Stimulated activated CD4-positive, alpha-beta T cell treated with anti-CD3 and anti-CD28 coated beads, Interleukin-4, amount 100 ng/mL, for 4 hours (primary cell): ENCODE measurements at places on chromosomes 7 and 10.

- DNase-seq: no peak
Measured at GRCh38 chr7:43058271-43059066, 54.0 kb upstream of the HECW1 start.

- DNase-seq: no peak
Measured at GRCh38 chr7:24059775-24060174, 224.2 kb upstream of the NPY start.

DNA sequence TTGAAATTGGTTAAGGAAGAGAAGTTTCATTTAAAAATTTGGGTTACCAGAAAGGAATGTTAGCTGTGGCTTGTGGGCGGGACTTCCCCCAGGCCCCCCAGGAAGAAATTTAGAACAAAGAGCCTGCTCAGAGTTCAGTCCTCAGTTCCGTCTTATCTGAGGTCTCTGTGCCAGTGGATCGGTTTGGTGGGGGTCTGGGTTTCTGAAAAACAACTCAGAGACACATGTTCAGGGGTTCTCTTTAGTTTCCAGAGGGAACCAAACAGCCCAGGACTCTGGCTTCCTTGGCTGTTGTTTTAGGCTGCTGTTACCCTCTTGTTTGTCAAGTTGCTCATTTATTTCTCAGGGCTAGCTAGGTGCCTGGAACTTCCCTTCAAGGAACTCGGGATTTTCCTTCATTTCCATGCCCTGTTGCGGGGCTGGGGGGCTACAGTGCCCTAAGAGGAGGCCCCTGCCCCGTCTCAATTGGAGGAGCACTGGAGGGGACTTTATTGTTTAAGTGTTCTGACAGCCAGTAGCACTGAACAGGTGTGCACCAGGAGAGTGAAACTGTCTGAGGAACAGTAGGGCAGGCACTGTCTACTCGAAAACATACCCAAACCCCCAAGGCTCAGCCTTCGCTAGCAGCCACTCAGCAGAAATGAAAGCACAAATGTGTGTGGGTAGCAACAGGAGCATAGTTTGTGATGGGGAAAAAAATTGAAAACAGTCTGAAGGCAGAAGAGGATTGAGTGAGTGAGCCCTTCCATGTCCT is 59.9 kb downstream of the ALOX5 start:
- no peak for DNase-seq

DNA sequence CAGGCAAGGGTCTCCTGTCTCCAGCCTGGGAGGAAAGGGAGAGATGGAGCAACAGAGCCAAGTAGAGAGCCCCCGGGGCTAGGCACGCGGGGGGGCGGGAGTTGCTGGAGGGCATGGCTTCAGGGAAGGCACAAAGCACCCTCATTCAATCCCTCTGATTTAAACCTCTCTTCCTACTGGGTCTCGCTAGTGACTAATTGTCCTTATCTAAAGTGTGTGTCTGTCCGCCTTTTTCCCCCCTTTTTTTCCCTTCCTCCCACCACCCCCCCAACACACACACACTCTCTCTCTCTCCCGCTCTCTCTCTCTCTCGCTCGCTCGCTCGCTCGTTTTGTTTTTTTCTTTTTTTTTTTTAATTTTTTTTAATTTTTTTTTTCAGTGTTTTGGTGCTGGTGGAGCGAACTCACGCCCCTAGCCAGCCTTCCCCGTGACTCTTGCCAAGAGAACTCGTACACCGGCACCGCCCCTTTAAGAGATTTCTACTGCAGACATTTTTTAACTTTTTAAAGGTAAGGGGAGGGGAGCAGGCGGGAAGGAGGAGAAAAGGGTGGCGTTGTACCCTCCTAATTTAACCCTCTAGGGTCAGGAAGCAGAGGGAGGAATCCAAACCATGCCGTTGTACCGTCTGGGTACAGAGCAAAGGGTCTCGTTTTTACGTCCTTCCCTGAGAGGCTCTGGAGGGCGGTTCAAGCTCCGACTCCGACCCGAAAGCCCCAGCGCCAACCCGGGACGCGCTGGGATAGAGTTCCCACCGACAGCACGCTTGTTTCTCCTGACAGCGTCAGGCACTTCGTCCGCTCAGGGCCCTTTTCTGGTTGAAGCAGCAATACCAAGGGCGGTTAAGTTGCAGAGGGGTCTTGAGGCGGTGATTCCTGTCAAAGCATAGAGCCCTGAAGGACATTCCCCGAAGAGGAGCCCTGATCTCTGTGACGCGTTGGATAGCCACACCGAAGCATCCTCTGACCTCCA is at the start of gene HPSE2:
TSS of gene HPSE2 (minus strand) at position 195 of the 969 bp plus-strand sequence.
- no peak for DNase-seq

- no peak for DNase-seq
Measured at GRCh38 chr7:28687537-28687936, 270.6 kb downstream of the TRIL start.

DNA sequence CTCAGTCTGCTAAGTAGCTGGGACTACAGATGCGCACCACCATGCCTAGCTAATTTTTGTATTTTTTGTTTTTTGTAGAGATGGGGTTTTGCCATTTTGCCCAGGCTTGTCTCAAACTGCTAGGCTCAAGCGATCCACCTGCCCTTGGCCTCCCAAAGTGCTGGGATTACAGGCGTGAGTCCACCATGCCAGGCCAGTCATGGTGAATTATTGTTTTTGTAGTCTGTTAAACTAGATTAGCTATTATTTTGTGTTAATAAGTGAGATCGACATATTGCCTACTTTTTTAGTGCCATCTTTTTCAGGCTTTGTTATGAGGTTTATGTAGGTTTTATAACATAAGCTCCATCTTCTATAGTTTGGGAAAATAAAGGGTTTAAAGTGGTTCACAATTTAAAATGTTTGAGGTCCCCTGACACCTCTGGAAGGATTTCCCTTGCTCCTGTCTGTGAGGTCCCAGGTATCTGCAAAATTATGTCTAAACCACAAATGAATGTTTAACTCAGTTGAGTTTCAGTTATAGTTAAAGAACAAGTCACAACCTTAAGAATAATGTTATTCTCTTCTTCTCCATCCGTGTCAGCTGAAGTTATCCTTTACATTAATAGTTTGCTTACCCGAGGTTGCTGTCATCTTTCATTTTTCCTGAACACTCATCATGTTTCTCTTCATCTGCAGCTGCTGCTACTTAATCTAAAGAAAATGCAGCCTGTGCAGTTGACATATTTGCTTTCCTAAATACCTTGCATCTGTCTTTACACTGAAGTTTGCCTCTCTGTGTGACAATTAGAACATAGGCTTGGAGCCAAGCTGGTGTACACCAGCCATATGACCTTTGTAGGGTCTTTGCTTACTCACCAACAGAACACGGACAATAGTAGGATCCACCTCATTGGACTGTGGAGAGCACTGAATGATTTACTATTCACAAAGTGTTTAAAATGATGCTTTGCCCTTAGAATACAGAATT is 8.9 kb upstream of the VSTM4 start:
- no peak for DNase-seq

GRCh38 chr10:48378675-48379074 is 72.2 kb downstream of the MAPK8 start:
- DNase-seq: no peak

- DNase-seq: no peak
Measured at GRCh38 chr10:28429573-28430216, 103.2 kb upstream of the WAC start.

DNA sequence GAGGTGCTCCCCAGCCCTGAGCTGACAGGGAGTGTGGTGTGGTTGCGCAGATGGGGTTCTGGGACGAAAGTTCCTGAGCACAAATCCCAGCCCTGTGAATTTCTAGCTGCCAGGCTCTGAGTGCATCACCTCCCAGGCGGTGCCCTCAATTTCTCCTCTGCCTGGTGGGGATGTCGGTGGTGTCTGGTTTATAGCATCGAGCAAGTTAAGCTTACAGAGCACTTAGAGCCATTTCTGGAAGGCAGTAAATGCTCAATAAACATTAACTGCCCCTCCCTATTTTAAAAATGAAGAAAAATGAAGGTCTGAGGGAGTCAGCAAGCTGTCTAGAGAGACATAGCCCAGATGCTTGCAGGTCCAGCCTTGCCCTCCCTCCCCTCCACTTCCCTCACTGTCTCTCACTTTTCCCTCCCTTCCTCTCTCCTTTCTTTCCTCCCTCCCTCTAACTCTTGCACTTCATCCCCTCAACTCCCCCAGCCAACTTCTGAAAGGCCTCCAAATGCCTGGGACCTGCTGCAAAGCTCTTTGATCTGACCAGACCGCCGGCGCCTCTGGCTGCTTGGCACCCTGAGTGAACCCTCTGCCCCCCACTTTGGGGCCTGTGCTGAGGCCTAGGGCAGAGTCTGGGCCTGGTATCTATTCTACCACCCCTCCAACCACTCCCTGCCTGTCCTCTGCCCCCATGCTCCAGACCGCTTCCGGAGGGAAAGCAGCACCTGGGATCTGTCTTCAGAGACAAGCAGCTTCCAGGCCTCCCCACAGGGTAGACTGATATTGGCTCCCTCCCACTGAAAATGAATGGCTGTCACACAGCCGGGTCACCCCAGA is 438.3 kb downstream of the RPS24 start:
- DNase-seq: no peak
